ENCODE measurements at places on chromosomes 6 and 20.

DNA sequence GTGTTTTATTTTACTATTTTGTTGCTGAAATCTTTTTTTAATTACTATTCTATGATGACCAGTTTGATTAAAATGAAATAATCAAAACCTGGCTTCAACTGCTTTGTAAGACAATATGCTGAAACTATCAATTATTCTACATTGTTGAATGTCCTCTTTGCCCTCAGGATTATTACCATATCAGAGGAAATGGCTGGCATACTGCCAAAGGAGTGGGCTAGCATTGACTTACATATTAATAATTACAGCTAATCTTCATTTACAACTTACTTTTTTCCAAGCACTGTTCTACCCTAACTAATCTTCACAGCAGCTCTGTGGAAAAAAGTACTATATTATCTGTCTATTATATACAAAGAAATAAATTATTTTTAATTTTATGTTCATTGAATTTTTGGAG lies 560.5 kb downstream of the BCKDHB start:
- DNase-seq: peak; percentile 75

- peak; percentile 52 for DNase-seq
Measured at GRCh38 chr6:154805288-154805911, 72.2 kb downstream of the SCAF8 start.

GRCh38 chr20:62345681-62346370 lies 21.3 kb downstream of the LAMA5 start:
- no peak for DNase-seq

DNA sequence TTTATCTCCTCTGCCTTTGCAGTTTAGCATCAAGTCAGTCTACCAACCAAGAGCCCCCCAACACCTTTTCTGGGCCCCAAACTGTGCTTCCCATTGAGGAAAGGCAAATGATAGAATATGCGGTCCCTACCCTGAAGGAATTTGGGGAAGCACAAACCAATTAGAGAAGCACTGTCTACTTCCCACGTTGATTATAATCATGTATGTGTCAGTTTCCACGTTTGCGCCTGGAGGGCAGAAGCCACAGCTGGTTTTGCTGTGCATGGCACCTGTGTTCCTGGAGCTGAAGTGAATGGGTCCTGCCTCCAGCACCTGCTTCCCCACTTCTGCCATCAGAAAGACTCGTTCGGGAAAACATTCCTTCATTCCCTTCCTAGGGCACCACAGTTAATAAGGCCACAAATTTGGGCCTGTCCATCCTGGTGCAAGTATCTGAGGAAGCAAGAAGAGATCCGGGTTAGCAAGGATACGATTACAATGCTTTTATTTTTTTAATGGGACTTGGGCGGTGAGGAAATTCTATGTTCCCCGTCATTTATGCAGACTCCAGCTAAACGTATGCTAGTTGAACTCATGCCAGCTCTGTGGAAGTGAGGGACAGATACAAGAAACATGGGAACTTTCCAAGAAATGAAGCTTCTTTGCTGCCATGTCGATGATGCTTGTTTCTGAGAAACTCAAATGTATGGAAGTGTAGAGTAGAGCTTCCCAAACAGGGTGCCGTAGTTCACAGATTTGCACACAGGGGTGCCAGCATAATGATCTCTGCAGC lies 333.5 kb downstream of the NRN1 start:
- no peak for DNase-seq

DNA sequence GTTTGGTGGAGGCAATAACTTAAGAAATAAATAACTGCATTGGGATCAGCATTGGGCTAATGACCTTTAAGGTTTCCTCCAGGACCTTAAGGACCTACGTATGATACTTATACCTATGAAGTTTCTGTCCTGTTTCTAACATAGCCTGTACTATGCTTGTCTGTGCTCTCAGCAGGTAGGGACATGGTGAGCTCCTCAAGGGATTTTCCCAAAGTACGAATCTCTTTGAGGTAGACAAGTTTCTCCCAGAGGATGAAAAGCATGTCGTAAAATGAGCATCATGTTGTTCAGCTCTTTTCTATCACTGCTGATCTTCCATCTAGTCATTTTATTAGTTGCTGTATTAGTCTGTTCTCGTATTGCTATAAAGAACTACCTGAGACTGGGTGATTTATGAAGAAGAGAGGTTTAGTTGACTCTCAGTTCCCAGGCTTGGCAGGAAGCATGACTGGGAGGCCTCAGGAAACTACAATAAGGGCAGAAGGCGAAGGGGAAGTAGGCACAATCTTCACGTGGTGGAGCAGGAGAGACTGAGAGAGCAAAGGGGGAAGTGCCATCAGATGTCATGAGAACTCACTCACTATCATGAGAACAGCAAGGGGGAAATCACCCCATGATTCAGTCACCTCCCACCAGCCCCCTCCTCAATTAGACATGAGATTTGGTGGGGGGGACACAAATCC lies 77.8 kb upstream of the TGM3 start:
- no peak for DNase-seq

- peak; percentile 99 for DNase-seq
Measured at GRCh38 chr6:155985660-155986138, 530.1 kb upstream of the NOX3 start.

DNA sequence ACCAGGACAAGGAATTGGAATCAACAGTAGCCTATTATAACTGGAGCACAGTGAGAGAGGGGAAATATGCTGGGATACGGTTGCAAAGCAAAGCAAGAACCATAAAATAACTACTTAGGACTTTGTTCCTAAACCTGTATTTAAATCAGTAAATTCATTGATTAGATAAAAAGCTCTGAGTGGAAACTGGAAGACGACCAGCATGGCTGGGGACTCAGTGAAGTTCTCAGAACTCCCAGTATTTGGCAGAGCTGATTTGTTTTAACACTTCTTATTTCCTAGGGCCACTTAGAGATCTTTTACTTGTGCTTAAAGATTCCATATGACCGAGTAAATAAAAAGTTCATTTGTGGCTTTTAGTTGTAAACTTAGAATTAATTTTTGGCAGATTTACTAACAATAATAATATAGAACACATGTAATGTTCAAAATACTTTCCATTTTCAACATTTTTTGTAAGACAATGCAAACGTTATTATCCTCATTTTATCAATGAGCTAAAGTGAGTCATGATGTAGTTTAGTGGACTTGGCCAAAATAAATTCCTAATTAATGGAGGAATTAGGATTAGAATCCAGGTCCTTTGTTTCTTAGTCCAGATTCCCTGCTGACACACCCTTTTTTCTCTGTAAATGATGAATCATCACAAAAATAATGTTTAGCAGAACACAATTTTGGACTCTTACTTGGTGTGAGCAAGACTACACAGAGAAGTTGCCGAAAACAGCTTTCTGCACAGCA lies 392.9 kb downstream of the GJA1 start:
- no peak for DNase-seq

- DNase-seq: no peak
Measured at GRCh38 chr6:144912474-144912873, 627.3 kb downstream of the UTRN start.

DNA sequence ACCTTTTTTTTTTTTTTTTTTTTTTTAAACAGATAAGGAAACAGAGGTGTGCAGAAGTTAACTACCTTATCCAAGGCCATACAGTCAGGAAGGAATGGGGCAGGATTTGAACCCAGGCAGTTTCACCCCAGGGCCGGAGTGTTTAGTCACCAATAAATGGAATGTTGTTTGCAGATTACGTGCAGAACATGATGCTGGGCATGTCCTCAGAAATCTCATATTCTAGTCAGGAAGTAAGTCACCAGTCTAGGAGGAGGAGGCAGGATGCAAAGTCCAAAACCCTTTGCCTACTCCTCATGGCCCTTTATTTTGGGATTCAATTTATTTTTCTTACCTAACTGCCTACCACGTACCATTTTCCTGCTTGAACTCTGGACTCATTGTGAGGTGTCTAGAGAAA lies 57.1 kb upstream of the LRRC1 start:
- no peak for DNase-seq

- DNase-seq: peak; percentile 64
Measured at GRCh38 chr6:106972500-106972899, 2.0 kb downstream of the CD24 start.

GRCh38 chr6:153215242-153215641 lies 84.2 kb upstream of the RGS17 start:
- no peak for DNase-seq

DNA sequence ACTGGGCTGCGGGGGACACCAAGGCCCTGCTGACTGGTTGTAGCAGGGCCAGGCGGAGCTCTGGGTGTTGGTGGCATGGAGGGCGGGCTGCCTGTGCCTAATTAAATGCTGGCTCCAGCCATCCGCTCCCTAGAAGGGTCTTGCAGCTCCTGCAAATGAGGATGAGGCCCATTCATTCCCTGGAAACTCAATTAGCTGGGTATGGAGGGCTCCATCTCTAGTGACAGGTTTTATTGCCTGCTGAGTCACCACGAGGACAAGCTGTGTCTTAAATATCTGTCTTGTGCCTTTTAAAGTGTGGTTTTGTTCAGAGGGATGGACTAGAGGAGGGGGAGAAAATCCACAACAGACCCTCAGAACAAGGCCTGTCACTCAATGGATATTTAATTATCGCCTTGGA lies 60.9 kb downstream of the SULF2 start:
- DNase-seq: no peak

GRCh38 chr6:6643398-6643797 lies 54.9 kb downstream of the LY86 start:
- DNase-seq: no peak

DNA sequence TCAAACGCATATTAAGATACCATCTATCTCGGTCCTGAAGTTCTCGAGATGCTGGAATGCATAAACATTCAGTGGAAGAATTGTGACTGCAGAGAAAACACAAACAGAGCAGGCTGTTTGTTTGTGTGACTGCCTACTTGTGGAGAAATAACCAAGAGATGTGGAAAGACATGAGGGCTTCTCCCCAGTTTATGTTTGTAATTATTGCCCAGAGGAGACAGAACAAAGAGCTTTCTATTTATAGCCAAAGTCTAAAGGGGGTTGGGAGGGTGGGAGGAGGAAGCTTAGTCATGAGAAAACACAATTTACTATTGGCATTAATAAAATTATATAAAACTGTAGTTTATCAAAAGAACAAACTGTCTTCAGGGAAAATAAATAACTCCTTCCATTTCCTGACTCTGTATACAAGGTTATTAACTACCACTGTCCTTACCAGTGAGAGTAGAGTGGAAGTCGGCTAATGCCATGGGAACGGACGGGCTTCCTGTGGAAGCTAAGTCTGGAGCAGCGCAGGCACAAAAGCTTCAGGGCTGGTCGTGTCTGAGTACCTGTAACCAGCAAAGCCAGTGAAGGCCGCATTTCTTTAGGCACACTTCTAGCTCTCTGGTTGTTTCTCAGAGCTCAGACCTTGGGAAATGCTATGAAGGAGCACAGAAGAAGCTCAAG lies 200.2 kb upstream of the SUPT3H start:
- DNase-seq: no peak

DNA sequence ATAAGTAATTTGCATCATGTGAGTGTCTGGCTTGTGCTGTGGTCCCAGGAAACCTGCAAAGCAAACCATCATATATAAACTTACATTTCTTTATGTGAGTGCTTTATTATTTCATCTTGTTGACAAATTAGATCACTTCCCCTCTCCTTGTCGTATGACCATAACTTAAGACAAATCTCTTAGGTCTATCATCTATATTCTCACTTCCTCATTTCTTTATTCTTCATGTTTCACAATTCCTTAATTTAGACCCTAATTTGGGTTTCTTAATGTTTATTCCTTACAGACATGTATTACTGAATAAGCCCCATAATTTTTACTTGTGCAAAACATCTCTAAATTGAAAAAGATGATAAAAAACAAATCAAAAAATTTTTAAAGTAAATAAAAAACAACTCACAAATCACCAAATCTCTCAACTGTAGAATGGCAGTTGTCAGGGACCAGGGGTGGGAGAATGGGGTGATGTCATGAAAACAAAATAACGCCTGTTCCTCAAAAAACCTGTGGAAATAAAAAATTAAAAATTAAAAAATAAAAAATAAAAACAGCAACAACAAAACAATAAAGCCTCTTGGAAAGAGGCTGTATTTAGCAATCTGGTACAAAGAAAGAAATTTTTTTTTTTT lies 49.5 kb upstream of the FBXO30 start:
- no peak for DNase-seq

DNA sequence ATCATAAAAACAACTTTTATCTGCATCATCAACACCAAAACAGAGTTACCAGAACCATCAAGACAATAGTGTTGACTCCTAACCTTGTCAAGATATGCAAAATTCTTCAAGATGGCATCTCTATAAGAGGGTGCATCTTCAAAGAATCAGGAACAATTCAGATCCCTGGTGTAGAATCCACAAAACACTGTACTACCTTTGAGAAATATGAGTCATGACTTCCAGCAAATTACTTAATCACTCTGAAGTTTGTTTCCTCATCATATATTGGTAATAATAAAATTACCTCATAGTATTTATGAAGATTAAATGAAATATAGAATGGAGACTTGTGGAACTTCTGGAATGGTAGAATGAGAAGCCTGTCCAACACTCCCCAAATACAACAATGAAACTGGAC lies 221.3 kb upstream of the SUPT3H start:
- no peak for DNase-seq

DNA sequence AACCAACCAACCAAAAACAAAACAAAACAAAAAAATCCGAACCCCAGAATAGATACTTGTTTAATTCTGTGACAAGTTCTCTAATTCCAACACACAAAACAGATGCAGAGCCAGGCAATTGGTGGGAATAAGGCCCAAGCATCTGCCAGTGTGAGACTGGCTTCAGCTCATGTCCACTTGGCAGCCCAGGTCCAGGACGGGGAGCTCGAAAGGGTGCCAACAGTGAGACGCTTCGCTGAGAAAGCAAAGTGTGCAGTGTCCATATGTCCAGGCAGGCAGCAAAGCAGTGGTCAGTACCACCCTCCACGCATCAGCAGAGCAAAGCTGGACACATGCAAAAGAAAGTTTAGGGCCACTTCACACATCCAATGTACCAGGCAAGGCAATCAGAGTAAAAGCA lies 102.9 kb downstream of the RALGAPA2 start:
- no peak for DNase-seq

GRCh38 chr6:90538278-90539046 lies 48.4 kb downstream of the MAP3K7 start:
- DNase-seq: no peak

- no peak for DNase-seq
Measured at GRCh38 chr6:122568797-122569221, 41.4 kb upstream of the PKIB start.

- no peak for DNase-seq
Measured at GRCh38 chr6:52102405-52102804, 15.0 kb upstream of the PKHD1 start.

- no peak for DNase-seq
Measured at GRCh38 chr20:63417097-63417737, 55.2 kb downstream of the KCNQ2 start.

DNA sequence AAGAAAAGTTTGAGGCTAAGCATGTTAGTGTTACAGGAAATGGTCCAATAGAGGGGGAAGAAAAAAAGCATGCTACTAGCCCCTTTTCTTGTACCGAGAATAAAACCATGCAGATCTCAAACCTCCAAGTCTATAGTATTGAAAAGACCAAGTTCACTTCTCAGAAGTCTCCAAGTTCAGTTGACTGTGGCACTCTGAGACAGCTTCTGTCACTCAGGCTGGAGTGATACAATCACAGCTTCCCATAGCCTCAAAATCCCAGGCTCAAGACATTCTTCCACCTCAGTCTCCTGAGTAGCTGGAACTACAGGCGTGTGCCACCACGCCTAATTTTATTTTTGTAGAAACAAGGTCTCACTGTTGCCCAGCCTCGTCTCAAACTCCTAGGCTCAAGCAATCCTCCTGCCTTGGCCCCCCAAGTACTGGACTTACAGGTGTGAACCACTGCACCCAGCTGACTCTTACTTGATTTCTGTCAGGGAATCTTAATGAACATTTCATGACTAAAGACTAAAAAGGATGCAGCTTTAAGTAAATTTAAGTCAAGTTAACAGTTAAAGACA lies 16.2 kb downstream of the C6orf62 start:
- DNase-seq: no peak

All from NCI-H1105 treated with DMSO at 0.1 percent for 48 hours (cell line).